ENCODE measurements at places on chromosomes 4 and X. TPM values are rescaled to one million over a fixed set of nuclear protein-coding genes. Genes with fewer than 3 reads are reported as not detected.
A peak's percentile ranks its signal among the peaks of the same experiment; 100 is the strongest.

GRCh38 chrX:80808881-80809411 lies 731 bp downstream of the BRWD3 start:
- no peak for DNase-seq

DNA sequence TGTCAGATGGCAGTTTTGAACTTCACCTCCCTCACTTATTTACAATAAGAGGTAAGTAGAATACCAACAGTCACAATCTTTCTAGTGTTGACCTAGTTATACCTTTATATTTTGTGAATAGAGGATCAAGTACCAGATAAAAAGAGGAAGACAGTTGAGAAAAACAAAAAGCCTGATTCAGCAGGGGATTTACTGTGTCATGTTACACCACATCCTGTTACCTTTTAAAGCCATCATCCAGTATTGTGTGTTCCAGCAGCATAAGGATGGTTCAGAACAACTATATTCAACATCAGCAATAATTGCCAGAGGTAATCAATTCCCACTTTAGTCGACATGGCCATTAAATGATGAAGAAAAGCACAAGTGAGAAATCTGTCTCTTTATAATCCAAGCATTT lies 21.3 kb upstream of the CXCL6 start:
- DNase-seq, result no peak

GRCh38 chr4:57074744-57075143 lies 35.4 kb downstream of the IGFBP7 start:
- DNase-seq, result peak; percentile 95

DNA sequence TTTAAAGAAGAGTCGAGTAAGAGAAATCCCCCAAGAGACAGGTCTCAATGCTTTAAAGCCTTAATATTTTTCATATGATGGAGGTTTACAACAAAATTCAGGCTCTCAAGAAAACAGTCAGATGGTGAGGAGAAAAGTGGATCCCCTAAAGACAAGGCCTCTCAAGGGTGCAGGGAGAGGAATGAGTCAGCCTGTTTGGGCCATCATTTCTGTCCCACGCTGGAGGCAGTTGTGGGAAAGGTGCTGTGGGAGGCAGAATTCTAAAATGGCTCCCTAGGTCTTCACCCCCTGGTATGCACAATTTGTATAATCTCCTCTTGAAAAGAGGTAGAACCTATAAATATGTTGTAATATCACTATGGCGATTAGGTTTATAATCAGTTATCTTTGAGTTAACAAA lies 4.6 kb upstream of the TIFA start:
- DNase-seq, result no peak

DNA sequence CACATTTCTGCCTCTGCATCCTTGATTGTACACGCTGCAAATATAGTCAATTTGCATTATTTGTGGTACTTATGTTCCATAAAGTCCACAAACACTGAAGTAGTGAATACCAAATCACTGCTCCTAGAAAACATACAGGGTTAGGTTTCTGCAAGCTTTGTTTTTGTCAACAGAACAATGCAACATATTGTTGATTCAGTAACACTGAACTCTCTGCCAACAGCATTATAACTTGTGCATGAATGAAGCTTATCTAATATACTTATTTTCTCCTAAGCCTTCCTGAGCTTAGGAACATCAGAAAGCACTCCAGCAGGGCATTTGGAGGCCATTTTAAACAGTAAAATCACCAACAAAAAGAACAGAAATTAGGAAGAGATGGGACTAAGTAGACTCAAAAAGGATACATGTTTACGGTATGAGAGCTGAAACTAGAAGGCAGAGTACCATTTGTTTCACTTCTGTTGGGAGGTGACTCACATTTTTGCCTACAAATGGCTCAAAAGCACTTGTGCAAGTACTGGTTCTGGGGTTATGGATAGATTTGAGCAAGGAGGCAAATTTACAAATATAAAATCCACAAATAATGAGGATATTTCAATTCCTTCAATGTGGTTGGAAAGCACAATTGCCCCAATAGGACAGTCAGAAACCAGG lies 14.1 kb downstream of the COX18 start:
- DNase-seq, result no peak

DNA sequence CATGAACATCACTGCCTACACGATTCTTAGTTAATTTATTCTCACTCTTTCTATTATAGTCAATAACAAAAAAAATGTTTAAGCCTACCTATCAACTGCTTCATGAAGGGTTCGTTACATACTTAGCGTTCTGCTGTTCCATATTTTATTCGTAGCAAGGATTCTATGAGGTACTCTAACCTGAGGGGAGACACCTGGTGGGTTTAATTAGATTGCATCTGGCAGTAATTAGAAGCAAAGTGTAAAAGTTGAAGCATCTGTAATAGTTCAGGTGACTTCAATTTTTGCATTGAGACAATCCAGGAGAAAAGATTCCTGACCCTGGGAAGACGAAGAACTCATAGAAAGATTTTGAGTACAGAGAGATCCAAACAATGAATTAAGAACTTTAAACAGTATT lies 1655.8 kb upstream of the TENM3 start:
- DNase-seq, result no peak

GRCh38 chrX:37803057-37803456 lies 23.2 kb downstream of the CYBB start:
- no peak for DNase-seq

DNA sequence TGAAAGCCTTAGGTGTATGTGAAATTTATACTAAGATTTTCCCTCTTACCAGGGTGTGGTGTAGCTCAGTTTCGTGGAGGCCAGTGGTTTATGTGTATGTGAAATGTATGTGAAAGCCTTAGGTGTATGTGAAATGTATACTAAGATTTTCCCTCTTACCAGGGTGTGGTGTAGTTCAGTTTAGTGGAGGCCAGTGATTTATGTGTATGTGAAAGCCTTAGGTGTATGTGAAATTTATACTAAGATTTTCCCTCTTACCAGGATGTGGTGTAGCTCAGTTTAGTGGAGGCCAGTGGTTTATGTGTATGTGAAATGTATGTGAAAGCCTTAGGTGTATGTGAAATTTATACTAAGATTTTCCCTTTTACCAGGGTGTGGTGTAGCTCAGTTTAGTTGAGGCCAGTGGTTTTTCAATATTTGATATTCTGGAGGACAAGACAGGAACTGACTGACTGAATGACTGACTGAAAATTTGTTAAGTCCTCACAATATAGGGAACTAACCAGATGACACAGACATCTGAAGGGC lies 143.7 kb downstream of the NEXMIF start:
- DNase-seq, result no peak

- DNase-seq, result peak; percentile 81
Observed at GRCh38 chr4:21827575-21827974, 121.0 kb downstream of the KCNIP4 start.

- no peak for DNase-seq
Observed at GRCh38 chr4:78360466-78360865, 191.1 kb upstream of the ANXA3 start.

- DNase-seq, result no peak
Observed at GRCh38 chrX:38618180-38618579, 56.8 kb downstream of the TSPAN7 start.

GRCh38 chrX:98931216-98931615 lies 1478.9 kb downstream of the PCDH19 start:
- no peak for DNase-seq

DNA sequence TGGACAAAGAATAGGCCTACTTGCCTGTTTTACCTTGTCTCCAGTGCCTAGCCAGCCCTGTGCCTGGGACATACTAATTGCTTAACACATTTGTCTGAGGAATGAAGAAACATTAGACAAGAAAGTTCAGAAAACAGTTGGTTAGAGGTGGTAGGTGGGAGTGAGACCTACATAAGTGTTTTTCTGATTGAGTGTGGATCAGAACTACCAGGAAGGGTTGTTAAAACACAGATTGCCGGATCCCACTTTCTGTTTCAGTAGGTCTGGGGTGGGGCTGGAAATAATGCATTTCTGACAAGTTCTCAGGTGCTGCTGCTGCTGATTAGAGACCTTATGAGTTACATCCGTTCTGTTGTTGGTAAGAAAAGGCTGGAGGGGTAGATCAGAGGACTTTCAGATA lies 5.7 kb upstream of the JADE1 start:
- DNase-seq, result no peak

- DNase-seq, result peak; percentile 45
Observed at GRCh38 chrX:77788050-77788449, 2.0 kb upstream of the ATRX start.

GRCh38 chr4:183905081-183905592 lies at the start of gene STOX2:
STOX2 (plus strand) TSS chr4:183905307; CDS start chr4:183906791, 1,484 bp downstream.
- DNase-seq, result peak; percentile 22

- DNase-seq, result no peak
Observed at GRCh38 chr4:85166318-85166717, 199.8 kb upstream of the WDFY3 start.

ETDB gene
- total RNA-seq, result not detected

GPR173 gene
- total RNA-seq, result 2.5 TPM

NLGN4X gene
- 0.08 TPM for total RNA-seq

DCAF12L1 gene
- not detected for total RNA-seq

HTN3 gene
- not detected for total RNA-seq

MAGED4 gene
- 14.7 TPM for total RNA-seq

STBD1 gene
- 3.6 TPM for total RNA-seq

RHOXF1 gene
- total RNA-seq, result not detected
